Hematopoietic multipotent progenitor cell treated with erythropoietin and hydrocortisone succinate and interleukin-3 and kit ligand, for 8 days (in vitro differentiated cells): ENCODE measurements at places on chromosomes 12 and 14.

- DNase-seq: no peak
Observed at GRCh38 chr12:72313806-72314205, 41.6 kb downstream of the TRHDE start.

- no peak for DNase-seq
Observed at GRCh38 chr14:93056840-93057585, 58.7 kb downstream of the ITPK1 start.

DNA sequence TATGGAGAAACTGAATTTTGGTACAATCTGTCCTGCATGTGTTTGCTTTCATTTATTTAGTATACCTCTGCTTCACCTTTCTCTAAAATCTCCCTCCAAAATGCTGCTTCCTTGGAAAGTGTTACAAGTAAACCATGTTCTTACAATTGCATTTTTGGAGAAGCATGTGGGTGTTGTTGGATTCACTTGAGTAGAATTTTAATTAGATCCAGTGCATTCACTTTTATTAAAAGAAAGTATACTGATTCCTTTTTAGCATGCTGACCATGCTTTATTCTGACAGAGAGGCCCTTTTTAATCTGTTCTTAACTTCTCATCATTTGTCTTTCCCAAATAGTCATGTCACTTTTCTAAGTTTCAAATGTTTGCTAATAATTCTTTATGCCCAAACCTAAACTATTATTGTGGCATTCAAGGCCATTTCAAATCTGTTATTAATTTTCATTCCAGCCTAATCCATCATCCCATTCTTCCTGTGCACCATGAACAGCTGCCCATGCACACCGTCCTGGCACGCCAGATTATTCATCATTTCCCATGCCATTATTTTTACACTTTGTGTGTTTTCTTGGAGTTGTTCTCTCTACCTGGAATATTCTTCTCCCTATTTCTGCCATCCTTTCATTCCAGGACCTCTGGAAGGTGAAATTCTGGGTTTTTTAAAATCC is 90.7 kb downstream of the METTL25 start:
- DNase-seq: no peak

GRCh38 chr14:32913725-32914124 is 25.0 kb upstream of the NPAS3 start:
- no peak for DNase-seq

GRCh38 chr14:56002876-56003625 is 115.2 kb upstream of the PELI2 start:
- DNase-seq: no peak

DNA sequence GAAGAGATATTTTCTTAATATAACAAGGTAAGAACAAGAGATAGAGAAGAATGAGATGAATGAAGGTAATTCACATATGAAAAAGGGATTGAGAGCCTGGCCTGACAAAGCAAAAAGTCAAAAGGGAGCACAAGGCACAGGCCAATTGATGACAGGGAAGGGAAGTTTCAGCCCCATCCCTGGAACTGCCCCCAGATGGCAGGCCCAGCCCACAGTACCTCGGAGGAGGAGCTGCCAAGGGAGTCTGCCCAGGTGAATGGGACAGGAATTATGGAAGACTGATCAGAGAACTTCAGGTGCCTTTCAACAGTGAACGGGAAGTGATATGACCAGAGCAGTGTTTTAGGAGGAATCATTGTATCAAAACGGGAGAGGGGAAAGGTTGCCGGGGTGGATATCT is 15.7 kb downstream of the SNRPF start:
- no peak for DNase-seq

GRCh38 chr12:76706761-76707160 is 57.2 kb upstream of the ZDHHC17 start:
- DNase-seq: no peak

- no peak for DNase-seq
Observed at GRCh38 chr12:67804168-67804567, 155.6 kb downstream of the DYRK2 start.

DNA sequence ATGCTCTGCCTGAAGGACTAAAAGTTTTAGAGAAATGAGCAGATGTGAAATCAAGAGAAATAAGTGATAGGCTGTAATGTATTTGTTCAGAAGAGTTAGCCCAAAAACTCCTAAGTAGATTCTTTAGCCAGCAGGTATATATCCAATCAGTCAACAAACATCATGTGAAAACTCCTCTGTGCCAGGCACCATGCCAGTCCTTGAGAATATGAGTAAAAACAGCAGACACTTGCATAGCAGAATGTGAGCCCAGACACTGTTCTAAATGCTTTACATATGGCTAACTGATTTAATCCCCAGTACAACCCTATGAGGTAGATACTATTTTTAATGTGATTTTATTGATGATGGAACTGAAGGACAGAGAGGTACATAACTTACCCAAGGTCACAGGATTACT is 329.8 kb downstream of the PAWR start:
- DNase-seq: no peak

DNA sequence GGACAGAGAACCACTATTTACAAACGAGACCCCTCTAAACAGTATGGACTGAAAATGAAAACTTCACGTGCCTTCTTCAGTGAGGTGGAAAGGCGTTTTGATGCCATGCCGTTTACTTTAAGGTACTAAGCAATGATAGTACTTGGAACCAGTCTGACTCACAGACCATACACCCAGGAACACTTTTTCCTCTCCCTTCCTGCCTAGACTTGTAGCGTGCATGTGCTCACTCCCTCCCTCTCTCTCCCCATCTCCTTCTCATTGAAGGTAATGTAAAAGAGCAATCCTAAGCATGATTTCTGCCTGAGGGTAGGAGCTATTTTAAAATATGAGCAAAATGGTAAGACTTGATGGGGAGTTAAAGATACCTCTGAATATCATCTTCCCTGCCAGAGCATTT is 5.9 kb upstream of the RPL41 start:
- no peak for DNase-seq

GRCh38 chr14:92564344-92565039 is 50.9 kb downstream of the RIN3 start:
- no peak for DNase-seq

DNA sequence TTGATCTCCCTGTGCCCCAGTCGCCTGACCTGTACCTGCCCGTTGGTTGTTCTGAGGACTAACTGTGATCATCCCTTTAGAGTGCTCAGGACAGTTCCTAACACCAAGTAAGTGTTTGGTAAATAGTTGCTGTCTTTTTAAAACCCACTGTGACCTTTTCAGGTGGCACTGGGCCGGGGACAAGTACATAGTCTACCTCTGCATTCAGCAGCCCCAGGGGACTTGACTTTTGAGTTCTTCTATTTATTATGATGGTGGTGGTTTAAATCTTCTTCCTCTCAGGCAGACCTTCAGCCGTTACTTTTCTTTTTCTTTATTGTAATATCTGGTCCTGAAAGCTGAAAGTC is 38.8 kb downstream of the EVL start:
- no peak for DNase-seq

GRCh38 chr12:109463756-109464155 is 13.3 kb downstream of the KCTD10 start:
- DNase-seq: no peak

DNA sequence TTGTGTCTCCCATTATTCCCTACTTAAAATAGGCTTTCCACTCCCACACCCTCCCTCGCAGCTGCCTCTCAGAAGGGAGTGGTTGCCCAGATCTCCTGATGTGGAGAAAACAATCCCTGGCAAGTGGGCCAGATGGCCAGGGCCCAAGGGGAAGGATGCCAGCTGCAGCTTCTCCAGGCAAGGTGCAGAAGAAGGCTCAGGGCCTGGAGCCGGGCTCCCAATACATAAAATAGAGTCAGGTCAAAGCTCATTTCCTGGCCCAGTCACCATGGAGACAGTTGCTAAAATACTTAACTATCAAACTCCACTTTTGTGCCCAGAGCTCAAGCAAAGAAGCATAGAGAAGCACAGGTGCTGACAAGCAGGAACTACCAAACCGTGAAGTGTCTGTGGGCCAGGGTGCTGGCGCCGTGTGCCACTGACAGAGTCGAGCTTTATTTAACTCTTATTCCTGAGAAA is 45.7 kb upstream of the ITPR2 start:
- no peak for DNase-seq

DNA sequence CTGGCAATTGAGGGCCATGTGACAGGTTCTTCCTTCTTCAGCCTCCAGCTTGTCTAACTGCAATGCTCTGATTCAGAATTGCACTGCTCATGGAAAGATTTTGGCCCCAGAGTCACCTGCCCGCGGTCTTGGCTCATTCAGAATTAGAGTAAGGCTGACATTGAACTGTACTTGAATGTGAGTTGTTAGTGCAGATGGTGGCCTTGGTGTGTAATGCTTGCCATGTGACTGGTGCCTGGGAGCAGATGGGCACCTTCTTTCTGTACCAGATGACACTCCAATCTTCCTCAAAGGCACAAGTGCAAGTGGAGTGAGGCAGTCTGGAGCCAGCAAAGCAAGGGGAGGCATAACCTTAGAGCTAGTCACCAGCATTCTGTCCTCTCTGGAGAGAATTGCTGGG is 36.5 kb upstream of the ANO4 start:
- DNase-seq: no peak

DNA sequence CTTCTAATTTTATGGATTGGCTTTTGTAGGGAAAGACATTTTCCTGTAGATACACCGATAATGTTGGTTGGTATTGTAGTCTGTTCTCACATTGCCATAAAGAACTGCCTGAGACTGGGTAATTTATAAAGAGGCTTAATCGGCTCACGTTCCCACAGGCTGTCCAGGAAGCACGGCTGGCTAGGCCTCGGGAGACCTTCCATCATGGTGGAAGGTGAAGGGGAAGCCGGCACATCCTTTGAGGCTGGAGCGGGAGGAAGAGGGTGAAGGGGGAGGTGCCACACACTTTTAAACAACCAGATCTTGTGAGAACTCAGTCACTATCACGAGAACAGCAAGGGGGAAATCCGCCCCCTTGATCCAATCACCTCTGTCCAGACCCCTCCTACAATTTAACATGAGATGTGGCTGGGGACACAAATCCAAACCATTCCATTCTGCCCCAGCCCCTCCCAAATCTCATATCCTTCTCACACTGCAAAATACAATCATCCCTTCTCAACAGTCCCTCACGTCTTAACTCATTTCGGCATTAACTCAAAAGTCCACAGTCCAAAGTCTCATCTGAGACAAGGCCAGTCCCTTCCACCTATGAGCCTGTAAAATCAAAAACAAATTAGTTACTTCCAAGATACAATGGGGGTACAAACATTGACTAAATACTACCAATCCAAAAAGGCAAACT is 66.7 kb upstream of the EIF5 start:
- no peak for DNase-seq

- DNase-seq: no peak
Observed at GRCh38 chr14:70827752-70828151, 18.4 kb upstream of the MAP3K9 start.

DNA sequence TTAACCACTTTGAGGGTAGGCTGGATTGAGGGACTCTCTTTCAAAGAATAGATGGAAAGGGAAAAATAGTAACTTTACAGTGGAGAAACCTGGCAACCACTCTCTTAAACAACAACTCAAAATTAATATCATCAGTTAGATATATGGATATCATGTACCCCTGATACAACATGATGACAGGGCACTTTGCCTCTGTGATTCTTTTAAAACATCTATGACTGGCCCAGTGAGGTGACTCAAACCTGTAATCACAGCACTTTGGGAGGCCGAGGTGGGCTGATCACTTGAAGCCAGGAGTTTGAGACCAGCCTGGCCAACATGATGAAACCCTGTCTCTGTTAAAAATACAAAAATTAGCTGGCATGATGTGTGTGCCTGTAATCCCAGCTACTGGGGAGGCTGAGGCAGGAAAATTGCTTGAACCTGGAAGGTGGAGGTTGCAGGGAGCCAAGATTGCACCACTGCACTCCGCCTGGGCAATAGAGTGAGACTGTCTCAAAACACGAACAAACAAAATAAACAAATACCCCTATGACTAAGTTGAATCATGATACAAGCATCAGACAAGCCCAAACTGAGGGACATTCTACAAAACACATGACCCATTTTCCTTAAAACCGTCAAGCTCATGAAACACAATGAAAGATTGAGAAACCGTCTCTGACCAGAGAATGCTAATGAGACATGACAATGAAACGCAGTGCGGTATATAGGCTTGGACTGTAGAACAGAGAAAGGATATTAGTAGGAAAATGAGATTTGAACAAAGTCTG is 26.4 kb upstream of the SLC7A8 start:
- DNase-seq: no peak

- DNase-seq: peak; percentile 52
Observed at GRCh38 chr14:94079891-94080620, 946 bp downstream of the DDX24 start.

DNA sequence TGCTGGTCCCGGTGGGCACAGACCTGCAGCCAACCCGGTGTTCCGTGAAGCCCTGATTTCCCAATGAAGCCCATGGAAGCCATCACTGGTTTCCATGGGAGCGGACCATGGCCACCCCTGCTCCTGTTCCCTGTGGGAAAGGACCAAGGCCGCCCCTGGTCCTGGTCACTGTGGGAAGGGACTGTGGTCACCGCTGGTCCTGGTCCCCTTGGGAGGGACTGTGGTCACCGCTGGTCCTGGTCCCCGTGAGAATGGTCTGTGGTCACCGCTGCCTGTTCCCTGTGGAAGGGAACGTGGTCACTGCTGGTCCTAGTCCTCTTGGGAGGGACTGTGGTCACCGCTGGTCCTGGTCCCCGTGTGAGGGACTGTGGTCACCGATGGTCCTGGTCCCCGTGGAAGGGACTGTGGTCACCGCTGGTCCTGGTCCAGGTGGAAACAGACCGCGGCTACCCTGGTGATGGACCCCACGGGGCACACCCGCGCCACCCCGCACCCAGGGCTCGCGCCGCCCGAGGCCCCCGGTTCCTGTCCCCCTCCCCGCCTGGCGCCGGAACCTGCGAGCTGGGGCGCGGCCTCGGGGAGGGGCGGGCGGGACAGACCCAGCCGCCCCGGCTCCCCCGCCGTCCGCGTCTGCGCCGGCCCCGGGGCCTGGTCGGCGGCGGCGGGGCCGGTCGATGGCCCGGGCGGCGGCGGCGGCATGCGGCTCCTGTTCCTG is at the start of gene GLT1D1:
TSS of gene GLT1D1 (plus strand) at position 594 of the 715 bp plus-strand sequence. CDS start at position 698, 104 bp downstream.
- DNase-seq: no peak

DNA sequence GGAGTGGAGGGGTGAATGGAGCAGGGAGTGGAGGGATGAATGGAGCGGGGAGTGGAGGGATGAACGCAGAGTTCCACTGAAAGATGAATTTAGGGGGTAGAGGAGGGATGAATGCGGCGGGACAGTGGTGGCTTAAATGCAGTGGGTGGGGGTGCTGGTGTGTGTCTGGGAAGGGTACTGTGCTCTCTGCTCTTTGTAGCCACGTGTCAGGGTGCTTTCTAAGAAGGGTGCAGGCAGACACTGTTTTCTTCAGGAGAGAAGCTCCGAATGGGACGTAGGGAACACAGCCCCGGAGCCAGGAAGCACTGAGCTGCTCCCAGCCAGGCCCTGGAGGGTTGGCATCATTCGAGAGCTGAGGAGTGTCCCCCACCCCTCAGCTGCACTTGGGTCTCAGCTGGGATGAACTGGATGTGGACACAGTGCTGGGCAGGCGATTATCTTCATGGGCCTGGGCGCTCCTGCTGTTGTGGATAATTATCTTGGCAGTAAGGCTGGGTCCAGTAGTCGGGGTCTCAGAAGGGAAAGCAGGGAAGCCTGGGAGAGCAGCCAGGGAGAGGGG is 9.5 kb upstream of the CEP170B start:
- no peak for DNase-seq

- DNase-seq: no peak
Observed at GRCh38 chr12:124764870-124765580, 98.6 kb downstream of the SCARB1 start.
